ENCODE measurements at places on chromosomes 7 and 10.

- no peak for DNase-seq
Measured at GRCh38 chr7:93039282-93039681, 78.5 kb downstream of the SAMD9 start.

DNA sequence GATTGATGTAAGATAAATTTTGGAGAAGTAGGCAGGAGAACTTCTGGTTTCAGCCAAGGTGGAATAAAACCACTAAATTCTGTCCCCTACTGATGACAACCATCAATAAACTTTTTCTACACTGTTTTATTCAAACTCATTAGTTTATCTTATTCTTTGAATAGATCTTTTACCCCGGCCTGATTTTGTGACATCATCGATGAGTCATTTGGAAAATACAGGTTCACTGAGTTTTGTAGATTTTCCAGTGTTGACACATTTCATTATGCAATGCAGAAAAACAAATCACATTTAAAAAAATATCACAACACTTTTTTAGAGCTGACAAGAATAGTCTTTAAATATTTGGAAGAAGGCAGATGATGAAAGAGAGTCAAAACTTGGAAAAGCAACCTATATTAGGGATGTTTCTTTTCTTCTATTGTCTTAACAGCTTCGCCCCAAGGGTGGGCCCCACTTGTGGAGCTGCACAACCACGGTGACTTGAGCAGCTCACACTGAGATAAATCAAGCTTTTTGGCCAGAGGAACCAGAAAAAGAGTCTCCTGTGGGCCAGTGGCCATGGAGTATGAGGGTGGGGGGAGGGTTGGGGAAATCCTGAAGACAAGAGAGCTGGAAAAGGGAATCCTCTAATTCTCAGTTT lies 112.8 kb downstream of the PTEN start:
- no peak for DNase-seq

GRCh38 chr7:82778021-82778420 lies 334.4 kb upstream of the CACNA2D1 start:
- DNase-seq: no peak

DNA sequence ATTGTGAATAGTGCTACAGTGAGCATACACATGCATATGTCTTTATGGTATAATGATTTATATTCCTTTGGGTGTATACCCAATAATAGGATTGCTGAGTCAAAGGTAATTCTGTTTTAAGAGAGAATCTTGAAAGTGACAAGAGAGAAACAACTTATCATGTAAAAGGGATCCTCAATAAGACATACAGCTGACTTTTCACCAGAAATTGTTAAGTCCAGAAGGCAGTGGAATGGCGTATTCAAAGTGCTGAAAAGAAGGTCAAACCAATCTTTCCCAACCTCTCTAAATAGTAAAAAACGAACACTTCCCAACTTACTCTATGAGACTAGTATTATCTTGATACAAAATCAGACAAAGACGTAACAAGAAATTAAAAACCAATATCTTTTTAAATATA lies 59.8 kb downstream of the LHFPL3 start:
- no peak for DNase-seq

- no peak for DNase-seq
Measured at GRCh38 chr7:2019711-2020511, 212.8 kb downstream of the MAD1L1 start.

- DNase-seq: no peak
Measured at GRCh38 chr7:155808549-155809331, 3.5 kb downstream of the SHH start.
